Hepatocyte (in vitro differentiated cells): ENCODE measurements at places on chromosomes 5 and 9. TPM values are rescaled to one million over a fixed set of nuclear protein-coding genes. Genes with fewer than 3 reads are reported as not detected.
A peak's percentile ranks its signal among the peaks of the same experiment; 100 is the strongest.

The LHX6 gene
- 0.39 TPM in 1 of 2 replicates, not detected in the other for polyA plus RNA-seq

The IL31RA gene
- 0.17 and 0.53 TPM in 2 replicates for polyA plus RNA-seq

The RBM22 gene
- polyA plus RNA-seq: 32.9 and 38.6 TPM in 2 replicates

The CDH10 gene
- 3.2 and 3.9 TPM in 2 replicates for polyA plus RNA-seq

The TNC gene
- 12.7 and 24.6 TPM in 2 replicates for polyA plus RNA-seq

The JAKMIP2 gene
- 1.4 and 3.8 TPM in 2 replicates for polyA plus RNA-seq

The SPATA24 gene
- polyA plus RNA-seq: 5.5 and 9.8 TPM in 2 replicates

The NEUROG1 gene
- polyA plus RNA-seq: not detected in 2 replicates

The FGF10 gene
- 2.9 and 5.1 TPM in 2 replicates for polyA plus RNA-seq

The SLC45A2 gene
- polyA plus RNA-seq: 0.97 and 1.8 TPM in 2 replicates

The PHYHD1 gene
- polyA plus RNA-seq: 25.7 and 32.3 TPM in 2 replicates

The LPAR1 gene
- polyA plus RNA-seq: 20.2 and 24.2 TPM in 2 replicates

DNA sequence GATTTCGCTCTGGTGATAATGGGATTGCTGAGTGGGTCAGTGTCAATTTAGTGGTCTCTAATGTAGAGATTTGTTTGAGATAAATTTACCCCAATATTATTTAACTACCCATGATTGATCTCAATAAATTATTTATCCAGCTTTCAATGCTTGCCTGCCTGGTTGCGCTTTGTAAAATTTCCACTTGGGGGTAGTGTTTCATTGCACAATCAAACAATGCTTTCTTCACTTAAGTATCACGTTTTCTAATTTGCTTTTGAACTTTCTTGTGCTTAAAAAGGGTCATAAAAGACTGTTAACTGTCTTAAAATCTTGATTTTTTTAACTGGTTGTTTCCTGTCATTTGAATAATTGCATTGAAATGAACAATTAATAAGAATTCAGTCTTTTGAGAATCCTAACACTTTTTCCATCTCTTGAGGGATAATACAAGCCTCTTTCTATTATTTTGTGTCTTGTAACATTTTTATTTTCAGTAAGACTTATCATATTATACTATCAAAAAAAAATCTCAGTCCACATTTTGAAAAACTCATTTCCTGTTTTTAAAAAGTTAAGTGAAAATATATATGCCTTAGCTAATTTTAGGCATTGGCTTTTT, 18.7 kb downstream of the HSD17B4 start:
- peak; percentile 31 for DNase-seq

DNA sequence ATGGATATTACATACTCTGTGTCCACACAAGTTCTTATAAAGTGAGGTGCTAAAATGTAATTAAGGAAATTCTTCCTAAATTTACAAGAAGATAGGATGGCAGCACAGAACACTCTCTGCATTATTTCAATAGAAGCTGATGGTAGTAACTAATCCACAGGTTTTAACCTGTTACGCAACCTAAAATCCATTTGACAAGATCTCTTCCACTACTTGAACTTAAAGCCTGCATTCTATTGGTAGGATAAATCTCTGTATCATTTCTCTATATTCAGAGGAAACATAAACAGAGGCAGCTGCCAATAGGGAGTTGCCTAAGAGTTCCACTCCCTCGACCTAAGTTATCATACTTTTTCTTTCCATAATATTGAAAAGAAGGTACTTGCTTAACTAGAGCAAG, 21.6 kb downstream of the CDC37L1 start:
- no peak for DNase-seq

GRCh38 chr5:64074533-64074932, 91.1 kb upstream of the RNF180 start:
- DNase-seq: peak; percentile 61

GRCh38 chr9:38227656-38228055, 158.6 kb upstream of the SHB start:
- DNase-seq: peak; percentile 12

DNA sequence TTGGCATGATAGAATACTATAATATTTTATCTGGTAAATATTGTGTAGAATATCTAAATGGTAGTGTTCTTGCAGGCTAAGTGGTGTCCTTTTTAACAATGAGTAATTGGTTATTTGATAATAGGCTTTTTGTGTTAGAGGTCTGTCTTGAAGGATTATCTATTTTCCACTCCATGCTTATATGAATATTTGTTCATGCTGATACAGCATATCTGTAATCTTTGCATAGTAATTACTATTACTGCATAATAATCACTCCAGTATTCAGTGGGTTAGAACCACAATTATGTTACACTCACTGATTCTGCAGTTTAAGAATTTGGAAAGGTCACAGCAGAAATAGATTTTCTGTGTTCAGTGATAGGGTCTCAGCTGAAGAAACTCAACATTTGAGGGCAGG, 1229.9 kb downstream of the MAT2B start:
- no peak for DNase-seq

DNA sequence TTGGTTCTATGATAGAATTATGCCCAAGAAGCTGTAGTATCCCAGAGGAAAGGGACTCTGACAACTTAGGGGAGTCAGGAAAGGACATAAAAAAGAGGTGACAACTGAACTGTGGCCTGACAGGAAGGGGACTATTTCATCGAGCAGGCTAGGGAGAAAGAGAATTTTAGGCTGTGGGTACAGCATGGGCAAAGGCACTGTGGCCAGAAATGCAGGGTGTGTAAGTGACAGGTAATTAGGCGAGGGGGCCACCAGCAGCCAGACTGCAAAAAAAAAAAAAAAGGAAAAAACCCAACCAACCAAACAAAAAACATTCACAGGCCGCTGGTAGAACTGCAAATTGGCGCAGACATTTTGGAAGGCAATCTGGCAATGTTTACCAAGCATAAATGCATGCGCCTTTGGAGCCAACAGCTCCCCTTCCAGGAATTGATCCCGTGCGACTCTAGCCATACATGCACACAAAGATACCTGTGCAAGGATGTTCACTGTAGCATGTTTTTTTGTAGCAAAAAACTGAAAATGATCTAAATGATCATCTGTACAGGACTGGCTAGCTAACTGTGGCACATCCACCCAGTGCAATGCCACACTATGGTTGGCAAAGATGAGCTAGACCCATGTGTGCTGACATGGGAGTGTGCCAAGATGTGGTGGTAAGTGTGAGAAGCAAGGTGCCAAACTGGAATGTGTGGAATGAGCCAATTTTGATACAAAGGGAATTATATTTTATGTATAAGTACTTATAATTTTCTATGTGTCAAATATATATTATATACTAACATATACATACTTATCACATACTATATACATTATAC, 1.1 kb downstream of the EIF4E1B start:
- DNase-seq: no peak

- DNase-seq: no peak
Measured at GRCh38 chr5:112472614-112473013, 53.5 kb upstream of the EPB41L4A start.

- no peak for DNase-seq
Measured at GRCh38 chr9:92764381-92764987, at the start of gene BICD2. Gene BICD2, minus strand, starts transcription at chr9:92764833. Its CDS starts 89 bp downstream, at chr9:92764744.

GRCh38 chr5:143524338-143524945, 121.0 kb upstream of the NR3C1 start:
- DNase-seq: no peak

DNA sequence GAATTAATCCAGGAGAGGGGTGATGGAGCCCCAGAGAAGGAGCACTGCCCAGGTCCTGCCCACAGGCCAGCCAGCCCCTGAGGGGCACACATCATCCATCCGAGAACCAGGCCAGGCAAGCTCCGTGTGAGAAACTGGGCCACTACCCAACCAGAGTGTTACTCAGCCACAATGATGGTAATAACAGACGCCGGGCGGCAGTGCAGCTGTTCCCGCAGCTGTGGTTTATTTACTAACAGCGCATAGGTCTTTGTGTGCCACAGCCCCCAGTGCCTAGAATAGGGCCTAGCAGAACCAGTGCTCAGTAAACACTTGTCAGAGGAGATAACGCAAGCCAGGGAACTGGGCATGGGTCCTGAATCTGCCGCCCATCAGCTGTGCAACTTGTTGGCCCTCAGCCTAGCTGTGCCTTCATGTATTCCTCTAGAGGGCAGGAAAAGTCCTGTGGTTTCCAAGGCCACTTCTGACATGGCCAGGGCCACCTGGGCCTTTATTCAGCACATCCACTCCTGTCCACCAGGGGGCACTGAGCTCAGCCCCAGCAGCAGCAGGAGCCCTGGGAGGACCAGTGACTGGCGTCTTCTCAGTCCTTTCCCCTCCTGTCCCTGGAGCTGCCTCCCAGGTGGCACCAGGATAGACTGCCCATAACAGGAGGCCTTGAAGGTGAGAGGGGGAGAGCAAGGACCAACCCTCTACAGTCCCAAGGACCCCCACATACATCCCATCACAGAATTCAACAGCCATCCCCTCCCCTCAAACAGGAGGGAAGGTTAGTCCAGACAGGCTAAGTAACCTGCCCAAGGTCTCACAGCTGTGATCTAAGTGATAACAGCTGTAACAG, 2.1 kb downstream of the MXD3 start:
- DNase-seq: peak; percentile 79

DNA sequence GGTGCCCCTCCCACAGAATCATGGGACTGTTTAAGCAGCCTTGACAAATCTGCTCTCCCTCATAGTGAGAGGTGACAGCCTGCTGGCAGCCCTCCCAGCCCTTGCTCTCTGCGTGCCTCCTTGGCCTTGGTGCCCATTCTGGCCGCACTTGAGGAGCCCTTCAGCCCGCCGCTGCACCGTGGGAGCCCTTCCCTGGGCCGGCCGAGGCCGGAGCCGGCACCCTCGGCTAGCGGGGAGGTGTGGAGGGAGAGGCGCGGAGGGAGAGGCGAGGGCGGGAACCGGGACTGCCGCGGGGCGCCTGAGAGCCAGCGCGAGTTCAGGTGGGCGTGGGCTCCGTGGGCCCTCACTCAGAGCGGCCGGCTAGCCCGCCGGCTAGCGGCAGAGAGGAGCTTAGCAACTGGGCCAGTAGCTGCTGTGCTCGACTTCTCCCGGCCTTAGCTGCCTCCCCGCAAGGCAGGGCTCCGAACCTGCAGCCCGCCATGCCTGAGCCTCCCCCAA, 125.9 kb upstream of the MYO10 start:
- DNase-seq: no peak

- peak; percentile 48 for DNase-seq
Measured at GRCh38 chr5:115457571-115457970, 87.0 kb downstream of the FEM1C start.

GRCh38 chr5:2378108-2378507, 373.4 kb downstream of the IRX2 start:
- DNase-seq: no peak

DNA sequence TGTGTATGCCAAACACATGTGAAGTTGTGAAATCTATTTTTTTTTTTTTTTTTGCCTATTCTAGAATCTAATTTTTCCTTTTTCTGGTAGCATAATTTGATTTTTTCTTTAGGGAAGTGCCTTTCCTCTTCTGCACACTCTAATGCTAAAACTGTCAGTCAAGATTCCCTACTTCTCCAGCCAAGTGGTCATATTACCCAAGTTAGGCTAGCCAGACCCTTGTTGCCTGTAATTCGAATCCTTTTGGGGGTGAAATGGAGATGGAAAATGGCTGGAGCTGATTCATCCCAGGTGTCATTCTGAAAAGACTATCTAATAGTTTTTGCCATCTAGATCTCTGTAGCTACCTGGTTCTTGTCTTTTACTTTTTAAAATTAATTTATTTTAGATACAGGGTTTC, 24.8 kb upstream of the UBAP1 start:
- DNase-seq: no peak

DNA sequence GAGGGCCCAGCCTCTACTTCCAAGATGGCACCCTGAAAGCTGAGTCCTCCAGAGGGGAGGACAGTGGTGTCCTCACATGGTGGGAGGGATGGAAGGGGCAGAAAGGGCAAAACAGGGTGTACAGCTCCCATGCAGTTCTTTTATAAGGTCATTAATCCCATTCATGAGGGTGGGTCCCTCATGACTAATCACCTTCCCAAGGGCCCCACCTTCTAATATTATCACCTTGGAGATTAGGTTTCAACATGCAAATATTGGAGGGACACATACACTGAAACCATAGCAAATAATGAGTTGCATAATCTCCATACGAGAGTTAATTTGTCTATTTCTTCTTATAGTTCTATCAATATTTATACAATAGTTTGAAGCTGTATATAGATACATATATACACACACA, 5.8 kb upstream of the ZBTB43 start:
- no peak for DNase-seq

DNA sequence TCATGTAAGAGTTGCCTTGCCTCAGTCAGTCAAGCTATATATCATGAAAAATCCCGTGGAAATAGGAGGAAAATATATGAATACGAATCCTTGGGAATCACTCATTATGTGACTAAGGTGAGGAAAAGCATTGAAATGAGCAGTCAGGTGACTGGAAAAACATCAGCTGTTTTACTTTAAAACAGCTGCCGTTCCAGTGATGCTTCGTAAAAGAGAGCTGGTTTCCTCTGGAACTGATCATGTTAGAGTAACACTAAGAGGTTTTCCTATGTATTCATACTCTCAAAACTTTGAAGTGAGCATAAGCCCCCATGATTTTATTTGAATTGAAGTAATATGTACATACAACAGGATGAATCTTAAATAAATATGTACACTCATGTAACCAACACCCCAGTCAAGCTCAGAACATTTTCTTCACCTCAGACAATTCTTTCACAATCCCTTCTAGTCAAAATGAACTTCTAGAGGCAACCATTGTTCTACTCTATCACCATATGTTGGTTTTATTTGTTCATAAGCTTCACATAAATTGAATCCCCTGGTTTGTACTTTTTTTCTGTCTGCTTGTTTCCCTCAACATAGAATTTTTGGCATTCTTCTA, 107.7 kb downstream of the SLC25A46 start:
- DNase-seq: no peak

- DNase-seq: no peak
Measured at GRCh38 chr5:68330574-68330973, 115.0 kb downstream of the PIK3R1 start.

- DNase-seq: peak; percentile 38
Measured at GRCh38 chr9:76866689-76867088, 39.2 kb downstream of the PRUNE2 start.

DNA sequence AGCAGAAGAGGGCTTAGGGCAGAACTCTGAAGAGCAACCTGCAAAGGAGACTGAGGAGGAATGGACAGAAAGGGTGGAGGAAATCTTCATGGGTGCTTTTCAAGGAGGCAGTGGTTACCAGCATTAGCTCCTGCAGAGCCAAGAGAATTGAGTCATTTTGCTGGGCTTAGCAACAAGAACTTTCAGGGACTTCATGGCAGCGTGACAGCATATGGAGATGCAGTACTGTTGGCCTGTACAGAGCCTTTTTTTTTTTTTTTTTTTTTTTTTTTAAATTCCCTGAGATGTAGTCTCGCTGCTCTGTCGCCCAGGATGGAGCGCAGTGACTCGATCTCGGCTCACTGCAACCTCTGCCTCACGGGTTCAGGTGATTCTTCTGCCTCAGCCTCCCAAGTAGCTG, 296.0 kb upstream of the DMRT1 start:
- no peak for DNase-seq

- DNase-seq: no peak
Measured at GRCh38 chr9:93465855-93466254, 12.5 kb upstream of the FAM120AOS start.

DNA sequence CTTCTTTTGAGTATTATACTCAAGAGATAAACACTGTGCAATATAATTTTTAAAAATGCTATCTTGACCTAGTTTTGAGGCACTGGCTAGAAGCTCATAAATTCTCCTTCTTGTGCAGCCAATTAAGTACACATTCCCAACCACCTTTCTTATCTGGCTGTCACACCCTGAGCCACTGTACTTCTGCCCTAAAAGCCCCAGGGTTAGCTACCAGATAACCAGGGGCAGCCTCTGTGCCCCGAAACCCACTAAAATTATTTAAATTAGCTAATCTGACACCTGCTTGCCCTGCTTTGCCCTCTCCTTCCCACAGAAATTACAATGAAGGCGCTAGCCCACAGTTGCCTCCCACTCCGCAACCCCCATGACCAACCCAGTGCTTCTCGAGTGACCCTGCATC, 597.3 kb upstream of the TYRP1 start:
- no peak for DNase-seq
